NCI-H748 treated with DMSO at 0.1 percent for 48 hours (cell line): ENCODE measurements at places on chromosomes 1 and 21.
A peak's percentile ranks its signal among the peaks of the same experiment; 100 is the strongest.

GRCh38 chr1:174556392-174556791 is 108.6 kb downstream of the GPR52 start:
- DNase-seq = no peak

- no peak for DNase-seq
These were observed 103.9 kb upstream of the KCND3 start for GRCh38 chr1:112093372-112093694.

DNA sequence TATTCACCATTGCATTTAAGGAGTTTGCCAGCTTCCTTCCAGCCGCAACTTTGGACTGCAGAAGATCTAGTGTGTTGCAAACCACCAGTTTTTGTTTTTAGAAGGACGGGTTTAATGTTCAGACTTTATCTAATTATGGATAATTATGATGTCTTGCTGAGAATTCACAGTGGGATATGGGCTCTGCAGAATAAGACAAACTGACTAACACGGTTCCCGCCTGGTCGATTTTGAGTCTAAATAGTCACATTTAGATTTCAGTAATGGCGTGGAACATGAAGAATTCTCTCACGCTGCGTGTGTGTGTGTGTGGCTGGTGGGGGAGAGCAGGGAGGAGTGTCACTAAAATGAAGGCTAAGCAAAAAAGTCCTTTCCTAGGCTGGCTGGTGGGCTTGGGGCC is 48.5 kb upstream of the DMRTB1 start:
- DNase-seq = no peak

DNA sequence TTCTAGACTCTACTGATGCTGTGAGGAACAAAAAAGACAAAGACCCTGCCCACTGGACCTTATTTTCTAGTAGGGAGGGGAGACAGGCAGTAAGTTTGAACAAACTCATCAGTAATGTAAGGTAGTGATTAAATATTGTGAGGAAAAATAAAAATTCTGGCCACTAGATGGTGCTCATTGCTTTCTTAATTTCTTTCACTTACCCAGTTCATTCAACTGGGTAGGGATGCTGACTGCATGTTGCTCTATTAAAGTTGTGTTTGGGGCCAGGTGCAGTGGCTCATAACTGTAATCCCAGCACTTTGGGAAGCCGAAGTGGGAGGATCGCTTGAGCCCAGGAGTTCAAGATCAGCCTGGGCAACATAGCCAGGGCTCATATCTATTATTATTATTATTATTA is 6.3 kb upstream of the KYAT3 start:
- DNase-seq = peak; percentile 43

GRCh38 chr1:35810096-35810881 is 2.5 kb downstream of the AGO4 start:
- no peak for DNase-seq

- DNase-seq = no peak
These were observed 76.9 kb upstream of the RNPC3 start for GRCh38 chr1:103448560-103448959.

- DNase-seq = no peak
These were observed 77.0 kb downstream of the HMCN1 start for GRCh38 chr1:185811073-185811709.

GRCh38 chr1:152855661-152856060 is 4.1 kb upstream of the LCE7A start:
- DNase-seq = no peak

DNA sequence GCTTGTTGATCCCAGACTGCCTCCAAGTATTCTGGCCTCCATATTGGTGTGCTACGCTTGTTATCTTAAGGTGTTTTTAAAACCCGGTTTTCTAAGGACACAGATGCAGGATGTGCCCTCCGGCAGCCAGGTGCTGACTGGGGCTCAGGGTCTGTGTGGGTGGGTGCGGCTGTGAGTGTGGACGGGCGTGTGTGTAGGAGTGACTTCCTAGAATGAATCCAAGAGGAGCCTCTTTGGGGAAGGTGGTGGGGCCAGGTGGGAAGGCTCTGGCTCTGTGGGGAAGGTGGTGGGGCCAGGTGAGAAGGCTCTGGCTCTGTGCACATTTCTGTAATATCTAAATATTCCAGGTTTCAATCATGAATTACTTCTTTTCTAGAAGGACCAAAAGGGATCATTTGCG is 12.8 kb upstream of the TSPEAR start:
- no peak for DNase-seq

DNA sequence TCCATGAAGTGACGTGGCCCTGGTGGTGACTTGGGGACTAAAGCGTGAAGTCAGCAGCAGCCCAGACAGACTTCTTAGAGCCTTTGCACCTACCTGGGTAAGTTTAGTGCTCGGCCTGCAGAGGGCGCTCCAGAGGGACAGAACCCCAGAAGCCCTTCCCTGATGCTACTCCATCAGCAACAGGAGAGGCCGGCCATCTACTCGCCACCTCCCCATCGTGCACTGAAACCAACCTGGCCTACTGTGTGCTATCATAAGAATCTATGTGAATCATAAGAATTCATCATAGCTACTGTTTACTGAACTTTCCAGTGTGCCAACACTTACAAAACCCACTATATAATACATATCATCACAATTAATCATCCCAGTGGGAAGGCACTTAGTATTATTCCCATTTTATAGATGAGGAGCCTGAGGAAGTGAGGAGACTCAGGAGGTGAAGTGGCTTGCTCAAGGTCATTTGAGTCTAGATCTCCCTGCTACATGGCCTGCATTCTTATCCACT is 7.9 kb upstream of the EDN2 start:
- peak; percentile 78 for DNase-seq

GRCh38 chr1:210397252-210397651 is 68.5 kb downstream of the HHAT start:
- DNase-seq = no peak

DNA sequence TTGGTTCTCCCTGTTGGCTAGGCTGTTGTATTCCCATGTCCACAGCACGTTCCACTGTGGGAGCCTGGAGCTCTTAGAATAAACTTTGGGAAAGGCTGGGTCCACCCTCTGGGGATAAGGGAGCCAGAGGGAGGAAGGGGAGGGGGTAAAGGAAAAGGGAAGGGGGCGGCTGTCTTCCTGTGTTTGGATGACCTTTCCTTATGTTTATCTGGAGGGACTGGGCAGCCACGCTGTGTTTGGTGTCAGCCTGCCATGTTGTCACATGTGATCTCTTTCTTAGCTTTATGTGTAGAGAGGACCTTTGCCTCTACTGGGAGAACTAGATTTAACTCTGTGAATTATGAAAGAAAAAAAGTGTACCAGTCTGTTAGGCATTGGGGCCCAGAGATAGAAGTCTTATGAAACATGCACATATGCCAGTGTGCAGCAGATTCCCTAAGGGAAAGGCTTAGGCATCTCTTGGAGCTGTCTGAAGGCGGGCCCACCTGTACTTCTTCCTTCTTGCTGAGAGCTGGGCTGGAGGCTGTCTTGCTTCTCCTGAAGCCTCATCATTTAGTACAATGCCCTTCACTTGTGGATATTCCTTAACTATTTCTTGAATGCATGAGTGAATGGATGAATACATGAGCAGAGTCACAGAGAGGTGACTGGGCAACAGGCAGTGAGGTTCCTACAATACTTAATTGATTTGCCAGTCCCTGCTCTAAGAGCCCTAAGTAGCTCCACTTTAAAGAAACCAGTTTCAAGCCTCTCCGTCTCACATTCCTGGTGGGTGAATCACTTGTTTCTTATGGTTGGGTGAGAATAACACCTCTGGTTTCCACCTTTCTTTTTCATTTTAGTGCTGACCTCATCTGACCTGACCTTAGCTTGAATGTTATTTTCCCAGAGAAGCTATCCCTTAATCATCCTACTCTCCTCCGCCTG is 62.5 kb upstream of the ARHGAP29 start:
- no peak for DNase-seq

DNA sequence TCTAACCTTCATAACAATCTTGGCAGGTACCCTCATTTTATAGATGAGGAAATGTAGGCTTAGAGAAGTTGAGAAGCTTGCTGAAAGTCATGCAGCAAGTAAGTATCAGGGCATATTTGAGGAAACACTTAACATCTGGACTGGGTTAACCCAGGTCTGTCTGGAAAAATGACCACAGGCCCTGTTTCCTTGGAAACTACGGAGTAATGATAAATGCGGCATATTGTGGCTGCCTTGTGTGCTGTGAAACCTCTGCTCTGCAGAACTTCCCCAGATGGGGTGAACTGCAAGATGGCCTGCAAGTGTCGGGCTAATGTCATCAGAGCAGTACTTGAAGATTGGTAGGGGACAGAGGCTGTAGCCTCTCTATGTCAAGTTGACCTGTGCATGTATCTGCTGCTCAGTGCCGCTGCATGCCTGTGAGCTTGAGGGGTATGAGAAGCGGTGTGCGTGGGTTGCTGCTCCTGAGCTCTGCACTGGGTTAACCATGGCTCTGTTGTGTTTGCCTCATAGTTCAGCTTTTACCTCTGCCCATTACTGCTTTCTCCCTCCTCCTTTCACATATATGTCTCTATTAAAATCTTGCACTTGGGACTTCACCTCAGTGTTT is 83.1 kb downstream of the WDR3 start:
- DNase-seq = no peak

GRCh38 chr1:22918644-22919043 is 54.0 kb downstream of the LACTBL1 start:
- no peak for DNase-seq

DNA sequence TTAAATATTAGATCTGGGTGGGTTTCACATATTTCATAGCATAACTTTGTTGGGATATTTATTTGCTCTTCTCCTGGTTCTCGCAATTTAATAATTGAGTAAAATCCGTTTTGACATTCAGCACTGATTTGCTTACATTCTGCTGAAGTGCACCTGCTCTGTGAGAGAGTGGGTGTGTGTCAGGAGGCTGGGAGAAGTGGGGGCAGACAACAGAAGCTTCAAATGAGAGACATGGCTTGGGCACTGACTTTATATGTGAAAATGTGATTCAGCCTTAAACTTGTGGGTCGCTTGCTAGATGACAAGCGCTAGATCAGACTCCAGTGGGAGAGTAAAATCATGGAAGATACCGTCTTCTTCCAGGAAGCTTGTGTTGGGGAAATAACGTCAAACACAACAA is 32.4 kb upstream of the KCNA2 start:
- no peak for DNase-seq

- DNase-seq = no peak
These were observed 147.7 kb upstream of the DNAH14 start for GRCh38 chr1:224781800-224782199.

GRCh38 chr1:104768466-104768865 is 1018.8 kb downstream of the AMY1C start:
- no peak for DNase-seq

GRCh38 chr1:84141182-84142003 is 2.7 kb upstream of the PRKACB start:
- DNase-seq = no peak

GRCh38 chr1:35924838-35925237 is 6.1 kb upstream of the AGO3 start:
- DNase-seq = no peak

DNA sequence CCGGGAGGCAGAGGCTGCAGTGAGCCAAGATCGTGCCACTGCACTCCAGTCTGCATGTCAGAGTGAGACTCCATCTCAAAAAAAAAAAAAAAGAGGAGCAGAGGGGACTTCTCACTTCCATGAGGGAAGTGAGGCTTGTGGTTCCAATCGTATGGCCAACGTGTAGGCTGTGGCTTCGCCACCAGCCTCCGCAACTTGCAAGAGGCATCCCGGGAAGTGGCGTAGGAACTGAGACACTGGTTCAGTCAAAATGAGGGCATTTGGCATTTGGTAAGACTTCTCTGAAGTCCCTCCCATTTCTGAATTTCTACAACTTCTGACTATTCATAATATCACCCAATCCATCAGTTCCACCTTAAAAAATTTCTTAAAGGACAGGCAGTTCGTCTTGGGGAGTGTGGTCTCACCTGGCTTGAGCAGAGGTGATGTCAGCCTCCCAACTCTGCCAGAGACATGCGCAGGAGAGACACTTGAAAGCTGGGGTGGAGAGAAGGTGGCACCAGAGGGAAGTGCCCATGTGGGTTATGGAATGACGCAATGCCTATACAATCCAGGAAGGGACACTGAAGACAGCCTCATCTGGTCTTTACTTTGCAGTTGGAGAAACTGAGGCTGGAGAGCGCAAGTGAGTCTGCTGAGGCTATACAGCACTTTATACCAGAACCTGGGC is 17.2 kb downstream of the KAZN start:
- DNase-seq = no peak

- DNase-seq = no peak
These were observed 271.3 kb upstream of the PRMT6 start for GRCh38 chr1:106785176-106785575.

GRCh38 chr1:23977854-23978191 is 2.3 kb downstream of the SRSF10 start:
- no peak for DNase-seq

DNA sequence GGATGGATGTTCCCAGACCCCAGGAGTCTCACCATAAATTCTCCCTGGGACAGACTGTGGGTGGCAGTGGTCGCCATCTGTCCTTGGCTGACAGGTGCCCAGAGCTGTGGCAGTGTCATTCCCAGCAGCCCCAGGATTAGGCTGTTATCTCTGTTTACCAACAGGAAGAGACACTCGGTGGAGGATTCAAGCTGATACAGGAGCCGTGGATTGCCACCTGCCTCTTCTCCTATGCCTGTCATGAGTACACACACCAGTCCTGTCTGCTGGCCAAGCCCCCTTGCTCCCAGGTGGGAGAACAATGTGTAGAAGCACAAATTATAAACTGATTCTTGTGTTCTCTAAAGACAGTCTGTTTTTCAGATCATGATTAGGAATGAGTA is 152.6 kb downstream of the ETS2 start:
- peak; percentile 71 for DNase-seq

GRCh38 chr1:164559342-164560051 is 513 bp downstream of the PBX1 start:
- peak; percentile 46 for DNase-seq

- DNase-seq = no peak
These were observed 6.1 kb downstream of the MRPS21 start for GRCh38 chr1:150299716-150300115.

GRCh38 chr1:168755800-168756418 is 26.9 kb upstream of the DPT start:
- DNase-seq = no peak

GRCh38 chr1:119222271-119222670 is 81.8 kb upstream of the WARS2 start:
- no peak for DNase-seq

DNA sequence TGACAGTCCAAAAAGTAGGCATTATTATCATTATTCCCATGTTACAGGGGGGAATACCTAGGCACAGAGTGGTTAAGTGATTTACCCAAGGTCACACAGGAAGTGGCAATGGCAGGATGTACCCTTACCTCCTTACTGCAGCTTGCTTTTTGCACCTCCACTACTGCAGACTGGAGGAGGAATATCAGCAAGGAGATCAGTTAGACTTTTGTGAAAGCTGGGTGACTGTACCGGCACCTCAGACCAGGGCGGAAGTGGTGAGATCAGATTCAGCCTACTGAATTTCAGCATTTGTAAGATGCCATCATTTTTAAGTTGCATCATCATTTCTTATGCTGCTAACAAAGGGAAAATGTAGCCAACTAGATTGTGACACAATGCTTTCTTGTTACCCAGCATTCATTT is 4.5 kb downstream of the ADARB1 start:
- DNase-seq = no peak

GRCh38 chr1:97680894-97681293 is 239.9 kb downstream of the DPYD start:
- DNase-seq = no peak
